Camera-type eye (tissue), 1 donor: ENCODE measurements at places on chromosomes 13 and 19. TPM values are rescaled to one million over a fixed set of nuclear protein-coding genes. Genes with fewer than 3 reads are reported as not detected.

Gene KASH5
- total RNA-seq = 0.27 TPM

Gene EFNB2
- total RNA-seq = 70.9 TPM

Gene ANKLE1
- 0.55 TPM for total RNA-seq

Gene CPT1C
- total RNA-seq = 40.4 TPM

Gene CTXN1
- 10.9 TPM for total RNA-seq

Gene KLHL1
- total RNA-seq = 4.8 TPM

Gene CYP2A6
- not detected for total RNA-seq

Gene IFT88
- 46.1 TPM for total RNA-seq
